Hematopoietic multipotent progenitor cell treated with erythropoietin and hydrocortisone succinate and interleukin-3 and kit ligand, for 17 days (in vitro differentiated cells): ENCODE measurements at places on chromosomes 2 and 18.

DNA sequence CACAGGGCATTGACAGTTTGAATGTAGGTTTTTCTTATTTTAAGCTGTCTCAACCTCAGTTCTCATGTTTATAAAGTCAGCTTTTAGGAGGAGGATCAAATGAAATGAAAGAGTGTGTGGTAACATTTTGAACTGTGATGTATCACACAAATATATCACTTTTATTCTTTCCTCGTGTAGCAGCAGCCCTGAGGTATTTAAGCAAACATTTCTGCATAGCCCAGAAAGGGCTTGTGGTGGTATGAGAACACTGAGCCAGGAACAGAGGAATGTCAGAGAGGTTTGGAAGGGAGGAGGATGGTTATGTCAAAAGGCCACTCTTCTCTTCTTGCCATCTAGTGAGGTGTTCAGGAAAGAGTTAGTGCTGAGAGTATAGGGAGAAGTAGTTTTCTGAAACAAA, 150.2 kb downstream of the PARD3B start:
- DNase-seq, result no peak

GRCh38 chr18:77153404-77153803, 20.8 kb upstream of the MBP start:
- no peak for DNase-seq

GRCh38 chr2:150474326-150475074, 13.0 kb downstream of the RND3 start:
- no peak for DNase-seq

- no peak for DNase-seq
Measured at GRCh38 chr2:232530626-232531260, 4.8 kb downstream of the CHRND start.

DNA sequence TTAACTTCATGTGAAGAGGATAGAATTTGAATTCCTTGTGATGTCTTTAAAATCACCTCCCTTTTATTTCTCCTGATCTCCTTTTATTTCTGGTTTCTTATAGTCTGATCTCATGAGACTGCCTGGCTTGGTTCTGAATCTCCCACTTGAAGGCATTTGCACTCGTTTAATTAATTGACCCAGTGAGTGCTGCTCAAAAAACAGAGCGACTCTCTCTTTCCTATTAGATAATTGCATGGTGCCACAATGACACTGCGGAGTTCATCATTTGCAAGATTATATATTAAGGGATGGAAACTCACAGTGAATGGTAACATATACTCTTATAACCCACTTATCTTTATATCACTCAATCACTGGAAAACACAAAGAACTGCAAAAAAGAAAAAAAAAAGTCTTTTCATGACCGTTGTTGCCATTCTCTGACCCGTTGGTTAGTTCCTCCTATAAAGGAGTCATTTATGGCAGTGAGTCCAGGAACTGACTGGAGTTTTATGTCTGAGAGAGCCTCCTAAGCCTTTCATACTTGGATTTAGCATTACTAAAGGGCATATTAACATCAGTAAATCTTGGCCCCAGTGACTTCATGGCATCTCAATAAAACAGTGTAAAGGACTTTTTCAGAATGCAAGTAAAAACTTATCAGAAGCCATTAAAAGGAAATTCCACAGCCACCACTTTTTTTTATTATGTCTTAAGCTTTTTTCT, 103.3 kb upstream of the EPHA4 start:
- DNase-seq, result no peak

GRCh38 chr2:159894145-159894838, 96.3 kb upstream of the CD302 start:
- no peak for DNase-seq

DNA sequence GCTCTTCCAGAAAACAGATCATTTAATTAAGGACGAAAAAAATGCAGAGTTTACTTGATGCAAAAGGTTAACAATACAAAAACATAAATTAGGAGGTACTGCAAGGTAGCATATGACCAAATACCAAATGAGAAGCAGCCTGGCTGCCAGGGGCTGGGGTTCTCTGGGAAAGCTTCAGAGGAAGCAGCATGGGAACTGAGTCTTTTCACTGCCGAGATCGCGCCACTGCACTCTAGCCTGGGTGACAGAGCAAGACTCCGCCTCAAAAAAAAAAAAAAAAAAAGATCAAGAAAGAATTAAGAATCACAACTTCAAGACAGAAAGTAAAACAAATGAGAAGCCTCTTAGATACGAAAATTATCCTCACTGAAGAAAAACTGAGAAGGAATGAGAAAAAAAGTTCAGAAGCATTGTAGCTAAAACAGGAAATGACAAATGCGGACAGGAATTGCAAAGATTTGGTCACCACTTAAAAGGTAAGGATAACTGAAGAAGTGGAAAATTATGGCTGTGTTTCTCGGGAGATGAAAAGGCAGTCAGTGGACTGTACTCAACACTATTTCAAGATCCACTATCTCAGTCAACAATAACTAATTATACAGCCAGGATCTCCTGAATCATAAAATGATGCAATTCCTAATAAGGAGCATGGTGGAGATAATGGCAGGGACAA, 4.3 kb downstream of the SEPTIN10 start:
- no peak for DNase-seq

GRCh38 chr2:137250401-137250800, 485.1 kb downstream of the THSD7B start:
- DNase-seq, result no peak

GRCh38 chr2:2083113-2083758, 247.8 kb downstream of the MYT1L start:
- no peak for DNase-seq

- DNase-seq, result no peak
Measured at GRCh38 chr2:58845011-58845410, 603.9 kb upstream of the FANCL start.

- DNase-seq, result no peak
Measured at GRCh38 chr2:239580199-239580527, 179.3 kb upstream of the HDAC4 start.

- DNase-seq, result peak; percentile 37
Measured at GRCh38 chr2:238202326-238203093, 985 bp downstream of the ILKAP start.

DNA sequence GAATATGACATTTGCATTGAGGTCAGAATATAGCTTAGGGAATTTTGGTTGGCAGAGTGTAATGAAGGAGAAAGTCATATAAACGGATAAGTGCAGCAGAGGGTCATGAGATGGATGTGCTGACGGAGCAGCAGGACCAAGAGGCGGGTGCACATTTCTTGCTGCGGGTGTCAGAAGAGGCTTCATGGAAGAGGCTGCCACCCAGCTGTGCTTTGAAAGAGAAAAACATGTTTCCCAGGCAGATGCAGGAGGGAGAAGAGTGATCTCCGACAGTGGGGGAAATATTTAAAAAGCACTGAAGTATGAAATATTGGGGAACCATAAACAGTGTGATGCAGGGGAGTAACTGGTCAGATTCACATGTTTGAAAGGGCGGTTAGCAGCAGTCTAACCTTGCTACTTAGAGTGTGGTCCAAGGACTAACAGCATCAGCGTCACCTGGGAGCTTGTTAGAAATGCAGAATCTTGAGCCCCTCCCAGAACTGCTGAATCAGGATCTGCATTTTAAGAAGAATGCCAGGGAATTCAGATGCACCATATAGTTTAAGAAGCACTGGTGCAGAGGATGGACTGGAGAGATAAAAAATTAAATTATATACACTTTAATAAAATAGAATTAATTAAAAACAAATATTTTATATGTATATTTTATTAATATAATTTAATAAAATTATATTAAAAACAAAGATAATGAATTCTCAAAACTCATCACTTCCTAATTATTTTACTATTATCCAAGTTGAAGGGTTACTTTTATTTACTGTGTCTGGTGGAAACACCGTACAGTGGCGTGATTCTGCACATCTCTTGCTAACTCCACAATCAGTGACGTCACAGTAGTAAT, 36.1 kb upstream of the SCYGR1 start:
- no peak for DNase-seq

DNA sequence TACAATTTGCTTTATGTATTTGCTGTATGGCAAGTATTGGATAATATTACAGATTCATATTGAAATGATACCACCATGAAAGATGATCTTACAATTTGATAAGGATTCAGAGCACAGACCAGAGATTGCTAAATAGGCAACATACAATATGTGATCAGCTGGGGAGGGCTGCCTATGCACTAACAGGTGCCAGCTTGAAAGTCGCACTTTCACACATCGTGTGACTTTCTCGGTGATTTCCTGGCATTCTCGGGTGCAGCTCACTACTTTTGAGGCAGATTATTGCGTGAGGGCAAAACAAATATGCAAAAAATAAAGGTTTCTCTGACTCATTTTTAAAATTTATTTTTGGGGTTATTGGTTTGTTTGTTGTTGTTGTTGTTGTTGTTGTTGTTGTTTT, 36.0 kb downstream of the RBMS1 start:
- no peak for DNase-seq

DNA sequence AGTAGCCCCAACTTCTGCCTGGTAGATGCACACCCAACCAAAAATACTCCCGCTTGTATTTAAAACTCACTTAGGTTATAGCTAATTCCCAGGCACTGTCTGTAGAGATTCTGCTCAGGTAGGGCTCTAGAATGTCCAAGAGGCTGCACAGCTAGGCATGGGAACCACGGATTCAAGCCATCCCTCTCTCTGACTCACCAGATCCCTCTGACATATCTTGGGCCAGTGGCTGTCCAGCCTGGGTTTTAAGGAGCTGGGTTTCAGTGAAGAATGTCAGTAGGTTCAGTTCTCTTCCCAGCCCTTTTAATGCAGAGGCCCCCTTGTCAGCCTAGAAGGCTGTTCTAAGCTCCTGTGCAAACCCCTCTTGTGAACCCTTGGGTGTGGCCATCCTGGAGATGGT, 15.9 kb upstream of the IL1R1 start:
- DNase-seq, result no peak

DNA sequence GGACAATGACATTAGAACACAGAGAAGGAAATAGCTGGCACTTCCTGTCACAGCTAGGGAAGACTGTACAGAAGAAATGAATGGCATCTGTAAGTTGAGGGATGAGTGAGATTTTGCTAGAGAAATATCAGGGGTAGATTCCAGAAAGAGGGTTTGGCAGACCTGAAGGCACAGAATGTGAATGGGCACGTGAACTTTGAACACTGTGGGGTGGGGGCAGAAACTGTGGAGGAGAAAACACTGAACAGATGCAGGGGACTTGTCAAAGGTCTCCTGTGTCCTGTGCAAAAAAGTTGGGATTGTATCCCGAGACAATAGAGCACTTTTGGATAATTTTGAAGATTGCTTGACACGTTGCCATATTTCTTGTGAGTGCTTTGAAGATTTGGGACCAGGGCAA, 88.0 kb downstream of the PPP1R1C start:
- no peak for DNase-seq

- DNase-seq, result no peak
Measured at GRCh38 chr2:230927711-230928341, 2.8 kb upstream of the GPR55 start.

DNA sequence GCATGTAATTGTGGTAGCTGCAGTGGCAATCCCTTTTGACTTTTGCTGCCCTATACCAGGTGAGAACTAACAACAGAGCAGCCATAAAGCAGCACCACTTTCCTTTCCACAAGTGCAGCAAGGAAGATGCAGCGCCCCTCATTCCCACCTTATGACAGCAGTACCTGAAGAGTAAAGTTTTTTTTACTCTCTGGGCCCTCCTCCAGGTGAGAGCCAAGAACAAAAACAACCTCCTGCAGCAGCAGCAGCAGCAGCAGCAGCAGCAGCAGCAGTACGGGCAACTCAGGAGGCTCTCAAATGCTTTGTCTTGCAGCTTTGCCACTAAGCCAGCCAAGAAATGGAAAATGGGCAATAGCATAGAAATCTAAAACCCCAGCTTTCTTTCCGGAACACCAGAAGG, 397.5 kb downstream of the FIGN start:
- DNase-seq, result no peak

DNA sequence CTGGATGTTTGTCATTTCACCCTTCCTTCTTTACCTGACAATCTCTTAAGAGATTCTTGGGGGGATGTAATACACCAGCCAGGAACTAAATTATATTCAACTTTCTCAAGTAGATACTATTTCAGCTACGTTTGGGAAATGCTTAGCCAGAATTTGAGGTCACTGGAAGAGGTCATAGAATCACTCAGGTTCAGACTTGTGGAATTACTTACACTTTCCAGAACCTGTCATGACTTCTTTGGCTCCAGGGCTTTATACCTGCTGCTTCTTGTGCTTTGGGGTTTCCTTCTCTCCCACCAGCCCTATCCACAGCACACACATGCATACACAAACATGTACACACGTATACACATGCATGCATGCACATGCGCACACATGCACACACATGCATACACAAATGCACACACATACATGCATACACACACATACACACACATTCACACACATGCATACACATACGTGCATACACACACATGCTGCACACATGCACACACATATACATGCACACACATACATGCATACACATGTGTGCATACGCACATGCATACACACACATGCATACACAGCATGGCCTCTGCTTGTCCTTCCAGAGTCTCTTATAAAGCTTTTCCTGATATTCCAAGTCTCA, 23.5 kb upstream of the ANXA4 start:
- no peak for DNase-seq

GRCh38 chr18:59549503-59550173, 147.6 kb downstream of the CCBE1 start:
- no peak for DNase-seq

GRCh38 chr18:44507729-44508325, 172.9 kb upstream of the SETBP1 start:
- no peak for DNase-seq

GRCh38 chr2:240812301-240812680, 7.7 kb downstream of the KIF1A start:
- no peak for DNase-seq

DNA sequence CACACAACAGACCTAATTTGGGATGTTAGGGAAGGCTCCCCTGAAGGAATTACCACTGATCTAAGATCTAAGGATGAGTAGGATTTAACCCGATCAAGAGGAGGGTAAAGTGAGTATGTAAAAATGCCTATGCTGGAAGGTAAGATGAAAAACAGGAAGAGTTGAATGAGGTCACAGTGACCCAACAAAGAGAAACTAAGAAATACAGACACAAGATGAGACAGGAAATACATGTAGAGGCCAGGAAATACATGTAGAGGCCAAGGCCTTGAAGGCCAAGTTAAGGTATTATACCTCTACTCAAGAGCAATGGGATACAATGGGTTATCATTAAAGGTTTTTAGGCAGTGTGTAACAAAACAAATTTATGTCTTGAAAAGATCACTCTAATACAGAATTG, 131.6 kb upstream of the TANK start:
- DNase-seq, result no peak

DNA sequence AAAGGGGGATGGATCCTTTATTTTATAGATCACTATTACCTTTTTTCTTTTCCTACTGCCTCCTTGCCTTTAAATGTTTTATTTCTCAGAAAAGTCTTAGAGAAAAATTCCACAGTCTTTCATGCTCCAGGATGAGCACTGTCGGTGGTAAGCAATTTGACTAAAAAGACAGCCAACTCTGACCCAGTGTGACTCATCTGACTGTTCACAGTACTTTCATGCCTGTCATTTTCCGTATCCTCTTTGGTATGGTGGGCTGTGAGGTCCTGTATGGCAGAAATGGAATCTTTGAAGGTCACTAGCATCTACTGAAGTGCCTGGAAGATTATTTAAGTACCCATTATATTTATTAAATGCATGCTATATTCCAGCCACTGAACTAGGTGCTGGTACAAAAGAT, 2.1 kb upstream of the RFTN2 start:
- DNase-seq, result no peak

- no peak for DNase-seq
Measured at GRCh38 chr2:109027702-109028101, 38.7 kb upstream of the EDAR start.
